ENCODE measurements at places on chromosomes 6 and 20.

- DNase-seq, result no peak
Measured at GRCh38 chr6:136846046-136846445, 23.7 kb downstream of the PEX7 start.

- no peak for DNase-seq
Measured at GRCh38 chr20:22601361-22602141, 17.2 kb upstream of the FOXA2 start.

DNA sequence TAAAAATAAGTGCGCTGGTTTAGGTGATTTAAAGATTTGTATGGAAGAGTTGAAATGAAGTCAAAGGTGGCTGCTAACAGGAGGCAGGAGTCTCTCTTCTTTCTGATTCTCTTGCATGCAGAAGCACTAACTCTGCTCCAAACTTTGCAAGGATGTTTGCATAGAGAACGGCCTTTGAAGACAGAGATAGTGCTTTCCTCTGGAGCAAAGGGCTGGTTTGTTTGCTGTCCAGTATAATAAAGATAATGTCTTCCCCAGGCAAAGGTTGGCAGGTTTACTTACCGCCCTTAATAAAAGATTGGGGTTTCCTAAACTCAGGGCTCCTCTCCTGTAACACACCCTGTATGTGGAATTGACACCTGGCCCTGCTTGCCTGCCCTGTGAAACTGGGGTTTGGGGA lies 210.6 kb upstream of the RREB1 start:
- DNase-seq, result no peak

DNA sequence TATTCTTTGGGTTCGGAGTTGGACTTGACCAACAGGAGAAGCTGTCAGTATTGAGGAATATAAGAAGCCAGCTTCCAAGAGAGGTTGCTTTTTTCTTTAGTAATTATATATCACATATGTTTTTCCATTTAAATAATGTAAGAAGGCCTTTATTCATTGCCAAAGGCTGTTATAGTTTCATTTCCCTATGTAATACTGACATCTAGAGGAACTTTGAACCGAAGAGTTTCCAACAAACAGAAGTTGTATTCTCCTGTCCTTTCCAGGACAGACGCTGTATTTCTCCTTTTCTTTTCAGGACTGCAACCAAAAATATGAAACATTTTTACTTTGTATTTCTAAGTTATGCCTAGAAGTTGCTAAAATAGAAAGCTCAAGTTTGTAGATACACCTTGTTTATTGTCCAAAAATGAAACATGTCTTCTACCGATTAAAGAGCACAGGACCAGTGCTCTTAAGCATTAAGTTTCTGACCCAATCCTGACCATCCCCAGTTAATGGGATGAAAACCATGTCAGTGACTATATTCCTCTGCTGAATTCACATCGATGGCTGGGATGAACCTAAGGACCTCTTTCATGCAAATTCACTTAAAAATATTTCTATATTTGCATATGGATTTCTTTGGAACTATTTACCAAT lies 55.1 kb downstream of the MYLK4 start:
- DNase-seq, result no peak

- DNase-seq, result no peak
Measured at GRCh38 chr6:839201-839600, 146.3 kb upstream of the EXOC2 start.

DNA sequence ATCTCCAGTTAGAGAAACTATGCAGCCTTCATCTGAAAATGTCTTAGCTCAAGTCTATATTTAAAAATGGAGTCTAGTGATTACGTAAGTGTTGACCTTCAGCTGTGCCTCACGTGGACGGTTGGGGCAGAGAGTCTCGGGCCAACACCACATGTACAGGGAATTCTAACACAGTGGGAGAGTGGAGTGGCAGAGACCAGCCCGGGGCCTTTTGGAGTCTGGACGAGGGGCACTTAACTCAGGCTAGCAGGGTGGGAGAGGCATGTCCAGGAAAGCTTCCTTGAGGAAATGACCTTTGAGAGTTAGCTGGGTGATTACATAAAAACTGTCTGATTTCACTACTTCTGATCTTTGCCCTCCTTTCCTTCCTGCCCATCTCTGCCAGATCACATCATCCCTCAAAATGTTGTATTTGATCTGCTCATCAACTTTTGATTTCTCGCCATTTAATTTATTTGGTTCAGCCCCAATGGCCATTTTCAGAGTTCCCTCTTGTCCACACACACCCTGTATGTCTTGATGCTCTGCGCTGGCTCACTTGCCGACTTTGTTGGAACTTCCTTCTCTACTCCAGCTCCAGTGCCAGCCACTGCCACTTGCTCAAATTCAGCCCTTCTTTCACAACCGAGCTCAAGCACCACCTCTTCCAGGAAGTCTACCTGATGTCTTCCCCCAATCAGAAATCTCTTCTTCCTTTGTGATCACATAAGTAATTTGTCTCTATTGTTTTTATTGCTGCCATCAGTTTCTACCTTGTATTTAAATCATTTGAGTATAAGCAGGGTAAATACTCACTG lies 2.6 kb downstream of the ARMC2 start:
- DNase-seq, result no peak

DNA sequence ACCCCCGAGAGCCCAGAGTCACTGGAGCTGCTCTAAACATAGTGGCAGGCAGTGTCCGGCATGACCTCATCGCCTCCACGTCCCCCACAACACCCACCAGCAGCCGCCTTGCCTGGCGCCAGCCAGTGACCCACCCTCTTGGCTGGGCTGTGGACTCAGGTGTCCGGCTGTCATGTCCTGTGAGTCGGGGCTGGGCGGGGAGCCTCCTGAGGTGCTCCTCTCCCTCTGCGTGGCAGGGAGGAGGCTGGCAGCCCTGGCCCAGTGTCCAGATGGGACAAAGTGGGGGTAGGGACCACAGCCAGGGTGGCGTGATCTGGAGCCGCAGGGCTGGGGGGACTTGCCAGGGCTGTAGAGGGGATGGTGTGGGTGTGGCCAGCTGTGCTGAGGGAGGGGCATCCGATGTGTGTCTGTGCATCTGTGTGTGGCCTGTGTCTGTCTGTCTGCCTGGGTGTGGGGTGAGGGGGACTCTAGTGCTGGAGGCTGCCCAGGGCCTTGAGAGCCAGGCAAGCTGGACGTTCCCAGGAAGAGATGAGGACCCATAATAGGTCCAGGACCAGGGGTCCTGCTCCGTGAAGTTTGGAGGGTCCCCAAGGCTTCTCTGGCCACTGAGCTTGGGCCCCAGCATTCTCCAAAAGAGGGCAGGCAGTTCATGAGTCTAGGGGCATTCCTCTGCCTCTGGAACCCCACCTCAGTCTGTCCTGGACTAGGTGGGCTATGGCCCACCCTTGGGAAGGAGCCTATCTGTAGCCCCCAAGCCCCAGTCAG lies 2.3 kb upstream of the SOX18 start:
- DNase-seq, result no peak

Measured in stimulated activated CD4-positive, alpha-beta T cell treated with anti-CD3 and anti-CD28 coated beads, Interleukin-12 subunit alpha, Interleukin-12 subunit beta, amount 100 ng/mL, for 4 hours (primary cell).